ENCODE measurements at places on chromosomes 2 and 18. TPM values are rescaled to one million over a fixed set of nuclear protein-coding genes. Genes with fewer than 3 reads are reported as not detected.

GRCh38 chr18:79402209-79402576, 6.5 kb downstream of the NFATC1 start:
- no peak for DNase-seq

DNA sequence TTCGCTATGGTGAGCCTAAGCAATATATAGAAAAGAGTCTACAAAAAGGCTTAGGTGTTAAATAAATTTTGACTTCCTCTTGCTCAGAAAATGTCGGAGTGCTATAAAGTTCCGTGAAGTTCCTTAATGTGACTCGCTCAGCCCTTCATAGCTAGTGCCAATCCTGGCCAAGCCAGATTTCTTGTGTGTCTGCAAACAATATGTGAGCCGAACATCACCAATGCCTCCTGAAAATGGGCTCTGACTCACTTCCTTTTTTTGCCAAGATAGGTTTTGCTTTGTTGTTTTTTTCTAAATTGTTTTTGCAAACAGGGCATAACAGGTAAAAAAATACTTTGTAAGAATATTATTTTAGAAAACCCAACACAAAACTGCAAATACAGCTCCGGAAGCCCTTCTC, 26.1 kb downstream of the CDC42EP3 start:
- no peak for DNase-seq

- DNase-seq: no peak
Observed at GRCh38 chr18:59921384-59921891, 21.6 kb downstream of the PMAIP1 start.

DNA sequence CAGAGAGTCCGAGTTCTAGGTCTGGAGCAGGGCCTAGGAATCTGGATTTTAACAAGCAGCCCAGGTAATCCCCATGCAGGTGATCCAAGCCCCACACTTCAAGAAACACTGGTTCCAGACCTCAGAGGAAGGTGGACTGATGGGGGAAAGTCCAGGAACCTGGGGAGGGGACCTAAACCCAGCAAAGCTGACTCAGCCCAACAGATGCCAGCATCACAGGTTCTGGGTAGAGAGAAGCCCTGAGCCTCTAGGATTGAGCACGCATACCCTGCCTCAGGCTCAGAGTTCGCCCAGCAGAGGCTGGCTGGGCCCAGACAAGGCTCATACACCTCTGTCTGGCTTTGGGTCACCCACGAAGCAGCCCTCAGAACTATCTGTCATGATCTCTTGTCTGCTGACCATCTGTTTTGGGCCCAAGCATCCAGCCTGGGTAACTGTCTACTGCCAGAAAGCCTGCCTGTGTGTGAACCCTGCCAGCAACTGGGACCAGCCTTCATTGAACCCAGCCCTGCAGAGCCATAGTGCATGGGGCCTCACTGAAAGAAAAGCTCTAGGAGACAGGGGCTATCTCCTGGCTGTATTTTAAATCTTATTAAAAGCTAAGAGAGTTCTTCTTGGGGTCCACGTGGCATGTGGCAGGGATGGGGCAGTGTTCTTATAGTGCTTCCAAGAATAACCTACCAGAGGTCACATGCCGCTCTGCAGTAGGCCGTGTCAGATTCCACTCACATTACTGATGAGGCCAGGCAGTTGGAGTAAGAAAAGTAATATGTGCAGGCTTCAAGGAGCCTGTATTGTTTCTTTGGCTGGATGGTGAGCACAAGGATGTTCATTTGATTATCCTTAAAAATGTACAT, 7.4 kb downstream of the TMEM127 start:
- DNase-seq: no peak

DNA sequence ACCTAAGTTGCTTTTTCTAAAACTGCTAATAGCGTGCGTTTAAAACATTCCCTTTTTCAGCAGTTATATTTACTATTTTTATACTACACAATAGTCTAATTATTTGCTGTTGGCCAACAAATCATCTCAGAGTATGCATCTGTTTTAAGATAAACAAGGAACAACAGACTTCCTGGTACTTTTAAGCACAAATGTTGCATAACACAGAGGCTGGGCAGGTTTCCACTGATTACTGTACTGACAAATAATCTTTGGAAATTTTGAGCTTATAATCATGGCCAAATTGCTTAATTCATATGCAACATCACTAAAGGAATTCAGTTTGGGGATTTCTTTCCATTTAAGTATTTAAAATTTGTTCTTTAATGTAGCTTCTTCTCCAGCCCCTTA, 737.4 kb upstream of the SALL3 start:
- no peak for DNase-seq

GRCh38 chr2:8538931-8539621, 142.8 kb upstream of the ID2 start:
- peak; percentile 80 for DNase-seq

GRCh38 chr2:9405636-9406035, 17.7 kb downstream of the ITGB1BP1 start:
- DNase-seq: no peak

DNA sequence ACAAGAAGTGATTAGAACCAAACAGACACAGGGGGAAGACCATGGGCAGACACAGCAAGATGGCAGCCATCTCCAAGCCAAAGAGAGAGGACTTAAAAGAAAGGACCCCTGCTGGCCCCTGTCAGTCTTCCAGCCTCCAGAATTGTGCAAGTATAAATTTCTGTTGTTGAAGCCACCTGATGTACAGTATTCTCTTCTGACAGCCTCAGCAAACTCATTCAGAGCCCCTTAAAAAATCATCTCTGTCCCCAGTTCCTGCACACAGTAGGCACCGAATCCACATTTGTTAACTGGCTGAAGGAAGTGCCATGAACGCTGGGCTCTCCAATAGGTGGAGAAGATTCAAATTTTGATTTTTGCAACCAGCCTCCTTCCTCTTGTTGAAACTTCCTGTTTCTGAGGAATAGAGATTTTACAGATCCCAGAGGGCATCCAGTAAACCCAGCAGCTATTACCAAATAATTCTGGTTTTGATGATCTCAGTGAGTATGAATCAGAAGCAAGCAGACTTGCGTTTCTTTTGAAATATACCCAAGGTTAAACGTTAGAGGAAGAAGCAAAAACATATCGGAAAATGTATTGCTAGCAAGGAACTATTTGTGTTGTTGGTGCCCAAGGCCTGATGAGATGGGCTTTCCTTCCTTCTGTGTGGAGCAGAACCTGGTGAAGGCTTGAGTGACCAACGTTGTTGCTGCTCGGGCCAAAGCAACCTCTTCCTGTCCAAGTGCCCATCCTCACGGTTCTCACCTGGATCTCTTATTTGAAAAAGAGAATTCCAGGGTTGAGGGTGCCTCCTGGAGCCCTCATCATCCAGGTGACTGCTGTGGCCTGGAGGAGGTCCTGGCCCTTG, 47.7 kb upstream of the PLB1 start:
- DNase-seq: no peak

DNA sequence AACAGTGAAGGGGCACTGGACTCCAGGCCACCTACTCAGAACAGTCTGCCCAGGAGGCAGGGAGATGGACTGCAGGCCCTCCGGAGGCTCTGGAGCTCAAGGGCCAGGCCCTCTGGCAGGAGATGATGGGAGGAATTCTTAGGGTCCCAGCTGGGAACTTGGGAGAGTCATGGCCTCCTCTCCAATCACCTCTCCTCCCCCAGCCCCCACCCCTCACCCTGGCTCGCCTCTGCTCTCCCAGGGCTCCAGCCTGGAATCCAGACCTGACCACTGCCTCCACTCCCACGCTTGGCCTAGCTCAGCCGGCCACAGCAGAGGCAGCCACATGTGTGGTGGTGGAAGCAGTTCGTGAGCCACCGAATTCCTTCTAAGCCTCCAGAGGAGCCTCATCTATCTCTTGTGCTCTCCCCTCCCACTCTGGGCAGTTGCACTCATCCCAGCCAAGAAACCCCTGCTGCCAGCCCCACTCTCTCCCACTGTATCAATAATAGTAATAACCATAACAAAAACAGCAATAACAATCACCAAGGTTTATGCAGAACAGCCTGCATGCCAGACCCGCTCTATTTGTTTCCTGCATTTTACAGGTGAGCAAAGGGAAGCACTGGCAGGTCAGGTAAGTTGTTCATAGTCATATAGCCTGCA, 67.4 kb downstream of the TNS1 start:
- DNase-seq: no peak

DNA sequence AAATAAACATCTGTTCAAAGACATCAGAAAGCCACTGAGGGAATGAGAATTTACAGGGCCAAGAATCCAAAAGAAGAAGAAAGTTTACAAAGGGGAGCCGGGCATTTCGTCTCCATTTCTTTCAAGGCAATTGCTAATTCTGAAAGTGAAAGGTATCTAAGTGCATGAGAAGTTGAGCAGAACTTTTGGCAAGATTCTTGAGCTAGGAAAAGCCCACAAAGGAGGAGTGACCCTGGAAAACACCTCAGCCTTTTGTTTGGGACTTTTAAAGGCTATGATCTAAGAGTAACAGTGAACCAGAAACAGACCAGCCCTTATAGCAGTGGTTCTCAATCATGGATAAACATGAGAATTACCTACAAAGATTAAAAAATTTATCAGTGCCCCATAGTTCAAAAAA, 87.4 kb downstream of the MDH1 start:
- DNase-seq: no peak

DNA sequence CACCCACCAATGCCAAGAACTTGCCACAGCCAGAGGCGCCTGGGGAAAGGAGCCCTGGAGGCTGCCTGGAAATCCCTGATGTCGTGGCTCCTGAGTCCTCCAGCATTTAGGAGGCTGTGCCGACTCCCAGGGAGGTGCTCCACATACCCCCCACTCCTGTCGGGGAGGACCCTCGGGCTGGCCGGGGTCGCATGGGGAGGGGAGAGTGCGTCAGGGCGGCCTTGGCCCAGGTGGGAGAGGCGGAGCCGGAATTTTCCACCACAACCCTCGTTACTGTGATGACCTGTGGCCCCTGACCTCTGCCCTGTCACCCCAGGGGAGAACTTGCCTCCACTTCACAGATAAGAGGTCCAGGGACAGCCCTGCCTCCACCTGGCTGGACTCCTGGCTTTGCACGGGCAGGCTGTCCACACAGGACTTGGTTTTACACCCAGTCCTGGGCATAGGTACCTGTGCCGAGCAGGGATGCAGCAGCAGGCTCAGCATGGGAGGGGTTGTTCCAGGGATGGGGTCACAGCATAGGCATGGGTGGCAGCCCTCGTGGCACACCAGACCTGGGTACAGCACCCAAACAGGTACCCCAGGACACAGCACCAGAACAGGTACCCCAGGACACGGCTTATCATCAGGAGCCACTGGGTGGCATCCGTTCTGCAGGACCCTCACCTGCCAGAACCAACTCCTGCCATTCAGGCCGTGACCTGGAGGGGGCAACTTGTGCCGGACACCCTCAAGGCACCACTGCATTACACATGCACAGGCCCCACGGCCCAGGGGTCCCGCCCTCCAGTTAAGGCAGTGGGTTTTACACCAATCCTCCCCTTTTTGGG, 12.3 kb upstream of the AGXT start:
- no peak for DNase-seq

CRYBA2 gene
- not detected for total RNA-seq

COLEC12 gene
- 36.7 TPM for total RNA-seq

SLC9A2 gene
- total RNA-seq: not detected

TRIM54 gene
- not detected for total RNA-seq
